Left lobe of liver (tissue), 2 donors: ENCODE measurements at places on chromosomes 7 and 10. TPM values are rescaled to one million over a fixed set of nuclear protein-coding genes. Genes with fewer than 3 reads are reported as not detected.

SH2D4B gene
- not detected for total RNA-seq

KCND2 gene
- total RNA-seq: 0.03 TPM

GJD4 gene
- not detected for total RNA-seq

NXPH1 gene
- not detected for total RNA-seq

NCF1 gene
- total RNA-seq: 1.0 TPM

CYP2E1 gene
- 3,844 TPM for total RNA-seq

MINDY4 gene
- 2.3 TPM for total RNA-seq
